ENCODE measurements at places on chromosomes 7 and 10.

DNA sequence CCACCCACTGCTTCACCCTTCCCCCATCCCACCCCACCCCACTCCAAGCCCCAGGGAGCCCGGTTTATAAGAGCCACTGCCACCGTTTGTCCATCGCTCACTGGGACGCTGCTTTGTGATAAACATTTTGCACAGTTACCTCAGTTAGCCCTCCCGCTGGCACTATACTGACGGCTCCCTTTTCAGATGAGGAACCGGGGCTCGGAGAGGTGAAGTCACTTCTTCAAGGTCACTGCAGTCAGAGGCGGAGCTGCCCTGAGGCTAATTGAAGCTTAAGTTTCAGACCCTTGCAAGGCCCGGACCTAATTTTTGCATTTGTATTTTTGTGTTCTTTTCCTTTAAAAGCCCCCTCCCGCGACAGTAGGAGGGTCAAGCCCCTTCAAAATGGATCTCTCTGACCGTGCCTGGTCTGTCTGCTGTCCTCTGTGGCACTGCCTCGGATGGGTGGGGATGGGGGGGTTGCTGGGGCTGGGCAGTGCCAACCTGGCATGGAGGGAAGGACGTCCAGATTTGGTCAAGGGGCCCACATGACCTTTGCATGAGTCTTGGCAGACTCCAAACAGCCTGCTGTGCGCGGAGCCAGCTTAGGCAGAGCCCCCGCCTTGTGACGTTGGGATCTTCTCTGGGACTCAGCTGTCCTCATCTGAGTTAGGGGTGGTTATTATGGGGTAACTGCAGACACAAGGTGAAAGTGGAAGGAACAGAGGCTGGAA lies 17.7 kb upstream of the NODAL start:
- DNase-seq, result no peak

DNA sequence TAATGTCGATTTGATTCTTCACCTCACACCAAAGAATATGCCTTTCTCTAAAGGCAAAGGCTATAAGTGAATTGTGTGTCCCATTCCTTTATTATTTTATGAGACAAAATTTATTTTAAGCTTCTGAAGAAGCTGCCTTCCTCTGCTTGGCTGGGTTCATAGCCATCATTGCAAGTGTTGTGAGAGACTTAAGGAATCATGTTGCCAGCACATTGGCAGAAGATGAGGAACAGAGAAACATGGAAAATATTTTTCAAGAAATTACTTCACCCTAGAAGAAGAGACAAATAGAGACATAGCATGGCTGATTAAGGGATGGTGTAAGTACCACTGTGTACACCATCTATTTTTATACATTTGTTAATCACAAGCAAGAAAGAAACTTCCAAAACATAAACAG lies 230.1 kb upstream of the SEMA3E start:
- DNase-seq, result no peak

DNA sequence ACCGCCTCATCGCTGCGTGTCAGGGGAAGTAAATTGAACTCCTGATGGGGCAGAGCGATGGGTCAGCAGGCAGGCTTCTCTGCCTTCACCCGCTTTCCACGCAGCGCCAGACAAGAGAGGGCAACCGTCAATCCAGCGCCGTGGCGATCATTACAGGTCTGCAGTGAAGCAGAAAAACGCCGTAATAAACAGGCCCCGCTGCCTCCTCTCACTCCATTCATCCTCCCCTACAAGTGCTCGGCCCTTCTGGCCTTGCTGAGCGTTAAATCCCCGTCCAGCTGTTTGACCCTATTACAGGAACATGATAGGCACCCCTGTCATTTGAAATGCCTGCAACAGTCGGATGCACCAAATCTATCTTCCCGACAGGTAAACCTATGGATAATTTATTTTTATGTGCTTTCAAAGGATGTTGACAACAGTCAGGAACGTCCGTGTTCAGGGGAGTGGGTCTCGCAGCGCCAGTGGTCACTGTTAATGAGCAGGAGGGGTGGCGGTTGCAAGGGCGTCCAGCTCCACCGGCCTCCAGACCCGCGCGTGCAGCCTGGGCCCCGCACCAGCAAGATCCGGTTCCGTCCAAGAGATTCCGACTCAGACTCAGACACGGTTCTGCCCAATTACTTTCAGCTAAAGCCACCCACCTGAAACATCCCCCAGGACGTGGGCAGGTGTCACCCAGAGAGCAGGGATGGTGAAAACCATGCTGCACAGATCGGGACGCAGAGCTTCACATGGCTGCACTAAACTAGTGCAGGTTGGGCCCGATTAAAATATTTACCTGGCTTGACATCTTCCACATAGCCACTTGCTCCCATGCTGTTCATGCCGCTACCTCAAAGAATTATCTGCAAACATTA lies 508.0 kb upstream of the MGMT start:
- DNase-seq, result no peak

DNA sequence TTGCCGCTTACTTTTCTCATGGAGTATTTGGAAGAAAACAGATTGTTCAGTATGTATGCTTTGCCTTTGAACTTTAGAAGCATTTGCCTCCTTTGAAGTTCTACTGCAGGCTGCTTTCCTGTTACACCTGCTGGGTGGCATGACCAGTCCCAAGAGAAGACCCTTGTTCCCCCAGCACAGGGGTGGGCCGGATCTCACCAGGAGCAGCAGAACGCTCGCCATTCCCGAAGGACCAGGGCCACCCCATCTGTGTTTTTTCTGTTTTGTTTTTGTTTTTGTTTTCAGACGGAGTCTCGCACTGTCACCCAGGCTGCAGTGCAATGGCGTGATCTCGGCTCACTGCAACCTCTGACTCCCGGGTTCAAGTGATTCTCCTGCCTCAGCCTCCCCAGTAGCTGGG lies 493.6 kb downstream of the PTPRN2 start:
- no peak for DNase-seq

- peak; percentile 41 for DNase-seq
Observed at GRCh38 chr7:27116031-27116961, 13.8 kb upstream of the HOXA2 start.

DNA sequence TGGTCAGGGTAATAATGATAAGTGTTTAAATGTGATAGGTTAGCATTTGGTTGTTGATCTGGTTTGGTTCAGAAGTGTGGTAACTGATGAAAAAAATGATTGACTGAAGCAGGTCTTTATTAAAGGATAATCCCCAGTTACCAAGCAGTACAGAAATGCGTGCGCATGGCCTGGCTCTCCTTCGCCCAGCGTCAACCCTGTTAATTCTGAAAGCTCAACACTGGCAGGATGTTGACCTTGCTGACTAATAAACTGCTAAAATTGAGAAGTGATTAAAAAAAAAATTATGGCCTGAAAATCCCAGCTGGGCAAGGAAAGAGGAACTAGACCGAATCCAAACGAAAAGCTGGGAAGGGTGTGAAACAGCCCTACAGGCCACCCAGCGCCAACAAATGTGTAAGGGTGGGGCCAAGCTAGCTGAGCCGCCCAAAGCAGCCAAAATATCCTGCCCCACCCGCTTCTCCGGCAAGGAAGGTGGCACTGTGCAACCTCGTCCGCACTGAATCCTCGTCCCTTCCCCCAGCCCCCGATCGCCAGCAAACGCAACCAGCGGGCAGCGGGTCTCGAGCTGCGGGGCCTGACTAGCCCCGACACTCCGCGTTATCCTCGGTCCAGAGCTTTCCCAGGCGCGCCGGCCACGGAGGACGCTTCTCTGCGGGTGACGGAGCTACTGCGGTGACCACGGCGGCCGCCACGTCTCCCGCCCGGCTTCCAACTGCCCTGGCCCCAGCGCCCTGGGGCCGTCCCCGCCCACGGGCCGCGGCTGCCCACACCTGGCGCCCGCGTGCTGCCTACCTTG lies 561 bp downstream of the SHTN1 start:
- peak; percentile 59 for DNase-seq

- DNase-seq, result no peak
Observed at GRCh38 chr10:35523670-35524225, 81.4 kb upstream of the GJD4 start.

DNA sequence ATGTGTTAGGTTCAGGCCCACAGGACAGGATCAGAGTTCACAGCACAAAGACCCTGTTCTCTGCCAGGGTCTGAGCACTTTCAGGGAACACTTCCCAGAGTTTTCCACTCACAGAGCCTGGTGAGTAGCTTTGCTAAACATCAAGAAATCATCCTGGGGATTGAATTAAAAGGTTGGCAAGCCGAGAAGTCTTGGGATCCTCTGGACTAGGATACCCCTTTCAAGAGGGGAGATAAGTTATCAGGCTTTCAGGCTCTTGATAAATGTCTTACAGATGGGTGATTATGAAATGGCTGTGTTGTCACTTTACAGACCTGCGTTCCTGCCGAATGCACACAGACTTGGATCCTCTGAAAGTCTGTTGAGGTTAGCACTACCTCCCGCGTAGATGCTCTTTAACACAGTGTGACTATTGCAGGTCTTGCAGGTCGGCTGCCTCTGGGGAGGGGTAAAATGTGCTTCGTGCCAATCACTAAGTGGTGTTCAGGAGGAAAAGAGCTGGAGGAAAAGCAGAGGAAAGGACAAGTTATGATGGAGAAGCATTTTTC lies 473.5 kb upstream of the AKR1E2 start:
- DNase-seq, result no peak
